PC-3 (cell line): ENCODE measurements at places on chromosomes 1 and 21. TPM values are rescaled to one million over a fixed set of nuclear protein-coding genes. Genes with fewer than 3 reads are reported as not detected.

ROR1 gene
- total RNA-seq: 16.5 and 22.6 TPM in 2 replicates

BARHL2 gene
- not detected in 2 replicates for total RNA-seq

UMODL1 gene
- 0.58 TPM in 1 of 2 replicates, not detected in the other for total RNA-seq

RORC gene
- total RNA-seq: 0.26 TPM in 1 of 2 replicates, not detected in the other

SLAMF1 gene
- total RNA-seq: not detected in 2 replicates

PPM1J gene
- 0.80 and 1.4 TPM in 2 replicates for total RNA-seq

EFNA1 gene
- 29.4 and 49.9 TPM in 2 replicates for total RNA-seq
